ENCODE measurements at places on chromosomes 5 and 9.

DNA sequence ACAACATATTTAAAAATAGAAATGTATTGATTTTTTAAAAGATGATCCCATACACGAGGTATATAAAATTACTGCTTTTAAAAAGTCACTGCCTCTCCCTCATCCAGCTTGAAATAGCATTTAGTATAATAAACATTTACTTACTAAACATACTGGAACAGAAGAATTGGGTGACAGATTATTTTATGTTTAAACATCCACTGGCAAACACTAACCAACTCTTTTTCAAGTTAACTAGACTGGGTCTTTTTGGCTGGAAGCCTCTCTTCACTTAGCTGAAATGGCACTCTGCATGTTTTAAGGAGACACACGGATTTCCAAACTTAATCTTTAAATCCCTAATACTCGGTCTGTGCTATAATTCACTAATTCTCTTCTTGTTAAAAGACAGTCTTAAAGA is 19.0 kb downstream of the CTXN3 start:
- DNase-seq = no peak

- no peak for DNase-seq
Measured at GRCh38 chr5:32090755-32091128, 83.4 kb downstream of the GOLPH3 start.

GRCh38 chr9:16309082-16309468 is 561.4 kb downstream of the BNC2 start:
- DNase-seq = no peak

DNA sequence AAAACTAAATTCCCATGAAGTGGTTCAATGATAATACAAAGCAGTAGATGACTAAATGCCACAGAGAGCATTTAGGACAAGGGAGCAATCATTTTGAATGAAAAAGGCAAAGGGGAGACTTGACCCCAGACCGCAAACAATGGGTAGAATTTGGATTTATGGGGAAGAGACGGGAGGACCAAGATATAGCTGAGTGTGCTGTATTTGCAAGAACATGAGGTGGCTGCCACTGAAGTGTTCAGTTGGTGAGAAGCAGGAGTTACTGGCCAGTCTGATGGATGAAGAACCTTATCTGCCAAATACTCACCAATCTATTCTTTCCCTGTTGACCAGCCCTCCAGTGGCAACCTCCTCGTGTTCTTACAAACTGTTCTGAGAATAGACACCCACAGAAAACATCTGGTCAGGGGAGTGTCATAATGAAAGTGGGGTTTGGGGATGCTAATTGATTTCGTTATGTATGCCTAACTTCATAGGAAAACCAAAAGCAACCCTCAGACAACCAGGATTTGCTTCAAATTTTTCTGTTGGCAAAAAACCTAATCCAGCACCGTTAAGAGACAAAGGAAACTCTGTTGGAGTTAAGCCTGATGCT is 19.8 kb downstream of the TDRD7 start:
- no peak for DNase-seq

GRCh38 chr5:66285343-66285922 is 141.3 kb downstream of the SREK1 start:
- DNase-seq = no peak

DNA sequence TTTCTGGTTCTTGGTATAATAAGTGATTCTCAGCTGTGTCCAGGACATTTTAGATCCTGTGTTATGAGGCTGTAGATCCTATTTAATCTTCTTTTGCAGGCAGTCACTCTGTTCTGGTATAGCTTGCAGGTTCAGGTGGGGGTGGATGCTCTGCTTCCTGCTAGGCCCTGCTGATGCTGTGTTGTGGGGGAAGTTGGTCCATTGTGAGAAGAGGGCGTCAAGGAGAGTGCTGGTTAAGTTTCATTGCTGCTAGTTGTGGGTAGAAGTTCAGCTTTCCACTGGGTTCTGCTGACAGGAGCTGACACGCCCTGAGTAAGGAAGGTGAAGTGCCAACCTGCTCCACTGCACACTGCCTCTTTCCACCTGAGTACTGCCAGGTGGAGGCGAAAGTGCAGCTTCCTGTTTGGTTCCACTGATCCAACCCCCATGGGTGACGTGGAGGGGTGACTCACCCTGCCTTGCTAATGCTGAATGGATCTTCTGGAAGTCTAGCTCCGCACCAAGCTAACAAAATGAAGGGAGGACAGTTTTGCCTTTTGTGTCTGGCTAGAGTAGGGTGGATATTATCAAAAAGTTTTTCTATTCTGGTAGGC is 16.3 kb downstream of the NMRK1 start:
- no peak for DNase-seq

- DNase-seq = no peak
Measured at GRCh38 chr5:163535290-163535689, 29.9 kb downstream of the MAT2B start.

GRCh38 chr5:179818746-179819295 is 1.9 kb upstream of the SQSTM1 start:
- DNase-seq = peak; percentile 94

DNA sequence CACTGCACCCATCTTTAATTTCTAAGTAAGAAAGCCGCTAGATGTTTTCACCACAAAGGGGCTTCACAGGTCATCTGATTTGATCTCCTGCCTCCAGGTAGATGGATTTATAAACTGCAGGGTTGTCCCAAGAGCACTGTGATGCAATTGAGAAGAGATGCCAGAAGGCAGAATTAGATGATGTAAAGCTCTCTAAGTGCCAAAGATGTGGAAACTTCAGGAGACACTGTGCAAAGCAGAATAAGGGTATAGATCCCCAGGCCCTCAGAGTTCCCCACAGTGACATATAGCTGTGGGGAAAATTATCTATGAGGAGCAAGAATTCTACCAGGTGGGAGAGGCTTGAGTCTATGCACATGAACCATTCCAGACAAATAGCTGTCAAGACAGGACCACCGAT is 90.5 kb downstream of the FSTL4 start:
- no peak for DNase-seq

DNA sequence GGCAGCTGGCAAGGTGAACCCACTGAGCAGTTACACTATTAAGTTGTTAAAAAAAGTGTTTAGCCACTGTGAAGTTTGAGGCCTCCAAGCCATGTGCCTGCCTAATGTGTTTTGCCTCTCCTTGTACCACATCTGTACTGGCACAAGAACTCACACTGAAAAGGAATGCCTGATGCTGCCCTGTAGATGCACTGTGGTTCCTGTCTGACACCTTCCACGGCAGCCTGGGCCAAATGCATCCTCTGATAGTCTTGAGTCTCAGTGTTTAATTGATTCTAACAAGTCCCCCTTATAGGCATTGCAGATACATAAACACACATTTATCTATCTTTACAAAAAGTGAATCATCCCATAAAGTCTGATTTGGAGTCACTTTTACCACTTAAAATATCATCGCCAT is 169.9 kb downstream of the TTC39B start:
- no peak for DNase-seq

DNA sequence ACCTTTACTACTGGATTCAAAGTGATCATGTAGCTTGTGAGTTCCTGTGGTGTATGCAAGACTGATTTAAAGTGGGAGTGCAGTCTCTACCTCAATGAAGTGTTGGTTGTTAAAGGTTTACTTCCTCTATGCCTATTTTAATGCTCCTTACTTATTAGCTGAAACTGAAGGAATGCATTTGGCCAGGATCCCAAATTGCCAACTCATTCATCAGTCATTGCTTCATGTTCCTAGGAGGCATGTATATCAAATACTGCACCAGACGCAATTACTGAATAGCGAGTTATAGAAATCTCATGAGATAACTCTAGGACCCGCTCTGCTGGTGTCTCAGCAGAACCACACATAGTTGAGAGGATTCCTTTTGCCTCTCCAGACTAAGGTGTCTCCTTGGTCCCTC is 143.0 kb upstream of the RPS23 start:
- no peak for DNase-seq

- DNase-seq = no peak
Measured at GRCh38 chr5:172696171-172696849, 55.2 kb downstream of the NEURL1B start.

- no peak for DNase-seq
Measured at GRCh38 chr5:136073714-136074529, 45.1 kb downstream of the TGFBI start.

DNA sequence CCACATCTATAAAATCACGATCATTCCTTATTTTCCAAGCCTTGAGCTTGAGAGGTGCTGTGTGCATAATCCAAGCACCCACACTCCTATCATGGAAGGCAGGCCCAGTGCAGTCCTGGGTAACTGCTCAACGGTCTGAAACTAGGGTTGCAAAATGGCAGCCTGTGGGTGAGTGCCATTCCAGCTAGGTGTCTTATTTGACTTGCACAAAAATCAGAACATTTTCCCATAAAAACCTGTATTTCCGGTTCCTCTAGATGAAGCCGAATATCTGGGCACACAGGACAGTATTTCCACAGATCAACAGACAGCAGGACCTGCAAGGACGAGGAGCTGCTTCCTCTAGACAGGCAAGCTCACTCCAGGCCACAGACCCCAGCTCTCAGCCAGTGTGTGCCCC is 588.8 kb downstream of the BNC2 start:
- DNase-seq = no peak

DNA sequence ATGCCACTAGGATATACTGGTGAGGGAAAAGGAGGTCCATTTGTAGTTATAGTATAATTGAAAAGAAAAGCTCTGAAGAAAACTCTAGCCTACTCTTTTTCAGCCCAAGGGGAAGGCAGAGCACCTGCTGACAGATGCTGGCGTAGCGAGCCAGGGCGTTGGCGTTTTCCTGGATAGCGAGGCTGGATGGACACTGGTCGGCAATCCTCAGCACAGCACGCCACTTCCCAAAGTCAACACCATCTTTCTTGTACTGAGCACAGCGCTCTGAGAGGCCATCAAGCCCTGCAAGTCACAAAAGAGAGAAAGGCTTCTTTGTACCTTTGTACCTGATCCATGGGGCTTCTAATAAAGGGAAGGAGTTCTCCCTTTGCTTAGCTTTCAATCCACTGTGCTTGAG is 8.2 kb downstream of the ALDOB start:
- DNase-seq = no peak

- DNase-seq = no peak
Measured at GRCh38 chr5:109888989-109889388, 199.3 kb downstream of the MAN2A1 start.

- DNase-seq = no peak
Measured at GRCh38 chr5:81361600-81361999, 32.3 kb downstream of the ACOT12 start.

DNA sequence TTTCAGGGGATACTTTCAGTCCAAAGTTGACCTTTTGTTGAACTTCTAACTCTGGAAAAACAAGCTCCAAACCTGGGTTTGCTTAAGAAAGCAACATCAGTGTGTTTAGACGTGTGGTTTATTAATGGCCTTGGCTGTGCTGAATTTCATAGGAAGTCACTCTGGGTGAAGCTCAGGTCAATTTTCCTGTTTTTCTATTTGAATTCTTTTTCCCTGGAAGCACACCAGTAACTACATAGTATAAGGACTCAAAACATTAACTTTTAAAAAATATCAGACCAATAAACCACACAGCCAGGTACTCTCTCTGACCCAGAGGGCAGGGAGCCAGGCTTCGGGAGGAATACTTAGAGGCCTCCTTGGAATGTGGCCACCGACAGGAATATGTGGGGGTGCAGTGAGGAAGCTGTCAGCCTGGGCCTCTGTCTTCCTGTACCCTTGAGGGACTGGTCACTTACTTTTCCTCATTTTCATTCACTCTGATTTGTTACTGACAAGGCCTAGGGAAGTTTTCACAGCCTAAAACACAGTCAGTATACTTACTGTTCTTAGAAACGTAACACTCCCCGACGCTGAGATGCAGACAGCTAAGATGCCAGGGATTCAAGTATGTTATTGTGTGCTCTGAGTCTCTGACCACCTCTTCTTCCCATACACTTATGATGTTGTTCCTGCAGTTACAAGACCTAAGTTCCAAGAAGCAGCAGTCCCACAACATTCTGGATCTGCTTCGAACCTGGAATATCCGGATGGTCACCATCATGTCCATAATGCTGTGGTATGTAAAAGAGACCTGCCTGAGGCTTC is 18.9 kb downstream of the SLC22A5 start:
- no peak for DNase-seq

GRCh38 chr5:145991044-145991575 is 54.7 kb downstream of the SH3RF2 start:
- DNase-seq = no peak

DNA sequence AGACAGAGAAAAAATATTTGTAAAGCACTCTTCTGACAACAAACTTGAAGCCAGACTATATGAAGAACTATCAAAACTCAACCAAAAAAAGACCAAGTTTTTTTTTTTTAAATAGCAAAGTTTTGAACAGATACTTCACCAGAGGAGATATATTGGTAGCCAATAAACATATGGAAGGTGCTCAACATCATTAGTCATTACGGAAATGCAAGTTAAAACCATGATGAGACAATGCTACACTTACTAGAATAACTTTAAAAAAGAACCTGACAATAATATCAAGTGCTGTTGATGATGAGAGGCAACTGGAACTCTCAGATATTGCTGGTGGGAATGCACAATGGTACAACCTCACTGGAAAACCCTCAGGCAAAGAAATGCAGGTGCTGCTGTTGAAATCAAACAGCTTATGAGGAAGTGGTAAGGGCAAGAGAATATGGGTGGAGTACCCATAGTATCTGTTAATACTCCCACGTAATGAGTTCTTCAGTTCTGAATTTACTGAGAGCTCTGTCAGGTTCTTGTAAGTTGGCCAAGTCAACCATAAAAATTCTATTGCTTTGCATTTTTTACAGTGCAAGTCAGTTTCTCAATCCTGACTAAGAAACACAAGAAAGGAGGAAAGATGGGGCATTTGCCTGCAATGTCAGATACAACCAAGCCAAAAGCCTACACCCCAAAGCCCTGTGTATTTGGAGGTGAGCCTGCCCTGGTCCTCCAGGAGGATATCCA is 87.3 kb upstream of the GNAQ start:
- DNase-seq = no peak

- no peak for DNase-seq
Measured at GRCh38 chr5:149439899-149440542, 60.9 kb upstream of the IL17B start.

GRCh38 chr9:99712214-99712613 is 109.5 kb upstream of the NR4A3 start:
- DNase-seq = no peak

DNA sequence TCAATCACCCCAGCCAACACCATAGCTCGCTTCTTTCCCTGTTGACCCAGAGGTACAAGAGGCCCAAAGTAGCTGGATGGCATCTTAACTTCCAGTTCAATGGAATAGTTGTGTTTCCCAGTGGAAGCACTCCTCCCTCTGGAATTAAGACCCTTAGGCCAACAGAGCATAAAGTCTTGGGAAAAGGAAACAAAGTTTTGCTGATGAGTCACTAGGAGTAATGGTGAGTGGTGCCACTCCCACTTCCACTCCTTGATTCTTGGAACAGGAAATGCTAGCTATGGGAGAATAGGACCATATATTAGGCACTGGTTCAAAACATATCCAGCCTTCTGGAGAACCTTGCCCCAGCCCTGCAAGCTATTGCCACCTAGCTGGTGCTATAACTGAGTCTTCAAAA is 44.7 kb upstream of the LMX1B start:
- no peak for DNase-seq

- DNase-seq = no peak
Measured at GRCh38 chr5:61281686-61282085, 50.4 kb upstream of the ZSWIM6 start.

GRCh38 chr5:21164425-21164824 is 1176.4 kb upstream of the CDH18 start:
- DNase-seq = no peak

GRCh38 chr9:37262410-37262809 is 142.0 kb downstream of the ZCCHC7 start:
- no peak for DNase-seq

Data from T-helper 22 cell (primary cell).